ENCODE measurements at places on chromosomes 7 and 10.

GRCh38 chr7:128839751-128840177 lies 9.6 kb downstream of the FLNC start:
- no peak for DNase-seq

DNA sequence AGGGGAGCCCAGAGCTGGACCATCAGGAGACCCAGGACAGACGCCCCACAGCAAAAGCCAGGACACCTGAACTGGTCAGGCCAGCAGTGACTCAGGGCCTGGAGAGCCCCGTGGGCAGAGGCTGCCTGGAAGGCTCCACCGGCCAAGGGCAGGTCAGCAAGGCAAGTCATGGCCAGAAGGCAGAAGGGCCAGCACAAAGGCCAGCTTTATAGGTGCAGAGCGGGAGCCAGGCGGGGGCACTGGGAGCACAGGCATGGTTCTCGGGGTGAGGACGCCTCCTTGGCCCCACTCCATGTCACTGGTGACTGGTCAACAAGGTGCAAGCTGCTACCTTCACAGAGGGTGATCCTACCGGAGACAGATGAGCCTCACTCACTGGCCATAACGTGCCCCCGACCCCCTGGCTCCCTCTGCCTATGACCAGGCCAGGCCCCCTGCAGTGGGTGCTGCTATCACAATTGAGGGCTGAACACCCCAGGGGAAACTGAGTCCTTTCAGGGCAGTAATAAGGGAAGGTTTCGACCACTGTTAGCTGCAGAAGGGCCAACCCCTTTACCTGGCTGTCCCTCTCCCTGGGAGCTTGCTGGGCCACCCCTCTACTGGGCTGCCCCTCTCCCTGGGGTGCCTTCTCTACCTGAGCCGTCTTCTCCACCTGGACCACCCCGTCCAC lies 317.4 kb downstream of the PTPRN2 start:
- no peak for DNase-seq

GRCh38 chr10:113042868-113043267 lies 92.8 kb downstream of the TCF7L2 start:
- DNase-seq: no peak

GRCh38 chr7:148162808-148163207 lies 427.8 kb upstream of the C7orf33 start:
- no peak for DNase-seq

- DNase-seq: no peak
Observed at GRCh38 chr10:8137272-8137681, 82.8 kb downstream of the GATA3 start.

DNA sequence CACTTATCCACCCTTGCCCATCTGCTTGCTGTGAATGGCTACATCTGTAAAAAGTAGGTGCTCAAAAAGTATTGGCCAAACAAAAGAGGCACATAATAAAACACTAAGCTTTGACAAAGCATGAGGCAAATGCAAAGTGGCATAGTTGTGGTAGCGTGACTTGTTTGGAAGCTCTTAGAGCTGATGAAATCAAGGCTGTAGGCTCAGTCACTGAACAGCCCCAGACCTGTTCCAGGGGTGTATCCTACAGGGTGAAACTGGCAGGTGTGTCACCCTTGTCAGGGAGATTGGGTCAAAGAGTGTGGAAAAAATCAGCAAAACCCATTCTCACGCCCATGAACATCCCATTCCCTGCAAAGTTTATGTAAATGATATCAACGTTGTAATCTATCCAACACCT lies 427.4 kb downstream of the PLXNA4 start:
- DNase-seq: no peak

DNA sequence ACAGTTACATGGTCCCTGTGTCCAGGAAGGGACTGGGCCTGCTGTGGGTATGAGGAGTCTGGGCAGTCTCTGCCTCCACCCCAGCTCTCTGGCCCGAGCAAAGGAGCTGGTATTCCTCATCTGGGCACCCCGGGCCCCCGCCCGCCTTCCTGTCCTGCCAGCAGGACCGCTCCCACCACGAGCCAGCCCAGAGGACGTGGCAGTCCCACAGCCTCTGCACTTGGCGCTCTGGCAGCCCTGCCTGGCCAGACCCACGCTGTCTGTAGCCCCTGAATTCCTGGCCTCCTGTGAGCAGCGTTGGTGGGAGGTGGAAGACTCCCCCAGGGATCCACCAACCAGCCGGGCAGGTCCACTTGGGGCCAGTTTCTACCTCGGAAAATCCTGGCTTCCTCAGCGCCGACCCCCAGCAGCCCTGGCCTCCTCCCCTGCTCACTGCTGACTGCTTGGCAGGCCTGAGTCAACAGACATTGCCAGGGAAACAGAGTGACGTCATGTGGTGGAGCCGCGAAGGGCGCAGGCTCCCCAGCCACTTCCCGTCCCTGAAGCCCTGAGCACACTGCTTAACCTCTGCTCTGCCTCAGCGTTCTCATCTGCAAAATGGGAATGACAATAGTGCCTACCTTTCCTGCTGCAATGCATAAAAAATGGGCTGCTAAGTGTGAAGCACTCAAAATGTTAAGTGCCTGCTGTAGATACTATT lies 21.6 kb upstream of the LIMK1 start:
- DNase-seq: no peak

GRCh38 chr10:88066876-88067275 lies 203.5 kb downstream of the PTEN start:
- DNase-seq: no peak

GRCh38 chr10:29838539-29838938 lies 203.8 kb upstream of the SVIL start:
- DNase-seq: no peak

DNA sequence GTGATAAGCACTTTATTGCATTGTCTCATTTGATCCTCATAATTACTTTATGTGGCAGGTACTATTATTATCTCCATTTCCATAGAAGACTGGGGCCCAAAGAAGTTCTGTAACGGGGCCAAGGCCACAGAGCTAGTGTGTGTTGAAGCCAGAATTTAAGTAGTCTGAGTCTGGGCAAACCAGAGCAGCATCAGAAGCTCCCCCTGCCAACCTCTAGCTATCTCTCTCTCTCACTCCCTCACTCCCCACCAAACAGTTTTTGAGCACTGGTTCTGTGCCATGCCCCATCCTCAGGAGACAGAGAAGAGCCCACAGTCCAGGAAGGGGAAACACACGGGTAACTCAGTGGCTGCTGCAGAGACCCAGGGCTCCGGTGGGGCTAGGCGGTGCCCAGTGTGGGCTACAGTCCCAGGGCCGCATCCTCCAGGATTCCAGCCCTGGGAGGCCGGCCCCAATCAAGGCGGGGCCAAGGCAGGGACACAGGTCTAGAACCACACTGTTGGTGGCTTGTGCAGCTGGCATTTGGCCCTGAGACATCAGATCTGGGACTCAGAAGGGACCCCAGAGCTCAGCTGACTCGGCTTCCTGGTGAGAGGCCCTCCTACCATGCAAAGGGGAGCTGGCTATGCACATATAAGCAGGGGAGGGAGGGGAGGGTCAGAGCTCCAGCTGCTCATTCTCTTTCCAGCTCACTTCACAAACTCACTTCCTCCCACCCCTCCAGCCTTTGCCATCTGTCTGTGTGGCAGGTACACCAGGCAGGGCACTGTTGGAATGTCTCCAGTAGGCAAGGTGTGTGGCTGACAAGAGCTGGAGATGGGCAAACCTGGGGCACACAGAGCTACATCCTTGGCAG lies 34.4 kb downstream of the COL13A1 start:
- peak; percentile 35 for DNase-seq

DNA sequence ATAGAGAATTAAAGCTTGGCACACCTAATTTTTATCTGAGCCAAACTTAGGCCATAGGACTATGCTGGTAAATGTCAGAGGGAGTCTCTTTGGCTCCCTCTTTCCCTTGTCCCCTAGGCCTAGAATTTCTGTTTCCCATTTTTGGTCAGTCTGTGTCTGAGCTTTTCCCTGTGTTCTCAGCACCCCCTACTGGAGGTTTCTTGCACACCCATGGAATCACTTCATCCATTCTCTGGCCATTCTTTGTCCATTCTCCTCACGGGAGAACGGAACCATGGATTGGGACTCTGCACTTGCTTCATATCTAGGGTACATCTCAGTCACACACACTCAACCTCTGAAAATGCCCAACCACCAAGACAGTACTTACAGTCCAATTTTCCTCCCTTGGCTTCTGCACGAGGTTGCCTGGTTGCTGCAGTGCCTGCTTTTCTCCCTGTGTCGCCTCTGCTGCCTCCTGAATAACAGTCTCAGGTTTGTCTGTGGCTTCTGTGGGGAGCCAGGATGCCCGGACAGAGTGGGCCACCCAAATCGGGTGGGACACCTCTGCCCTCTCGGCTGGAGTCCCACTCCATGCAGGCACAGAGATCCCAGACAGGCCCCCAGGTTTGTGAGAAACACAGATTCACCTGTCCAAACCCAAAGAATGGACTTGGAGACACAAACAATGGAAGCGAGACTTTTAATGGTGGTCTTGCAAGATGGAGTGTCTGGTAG lies 35.1 kb upstream of the DNAH11 start:
- no peak for DNase-seq

- no peak for DNase-seq
Observed at GRCh38 chr7:51297986-51298385, 18.6 kb downstream of the COBL start.

DNA sequence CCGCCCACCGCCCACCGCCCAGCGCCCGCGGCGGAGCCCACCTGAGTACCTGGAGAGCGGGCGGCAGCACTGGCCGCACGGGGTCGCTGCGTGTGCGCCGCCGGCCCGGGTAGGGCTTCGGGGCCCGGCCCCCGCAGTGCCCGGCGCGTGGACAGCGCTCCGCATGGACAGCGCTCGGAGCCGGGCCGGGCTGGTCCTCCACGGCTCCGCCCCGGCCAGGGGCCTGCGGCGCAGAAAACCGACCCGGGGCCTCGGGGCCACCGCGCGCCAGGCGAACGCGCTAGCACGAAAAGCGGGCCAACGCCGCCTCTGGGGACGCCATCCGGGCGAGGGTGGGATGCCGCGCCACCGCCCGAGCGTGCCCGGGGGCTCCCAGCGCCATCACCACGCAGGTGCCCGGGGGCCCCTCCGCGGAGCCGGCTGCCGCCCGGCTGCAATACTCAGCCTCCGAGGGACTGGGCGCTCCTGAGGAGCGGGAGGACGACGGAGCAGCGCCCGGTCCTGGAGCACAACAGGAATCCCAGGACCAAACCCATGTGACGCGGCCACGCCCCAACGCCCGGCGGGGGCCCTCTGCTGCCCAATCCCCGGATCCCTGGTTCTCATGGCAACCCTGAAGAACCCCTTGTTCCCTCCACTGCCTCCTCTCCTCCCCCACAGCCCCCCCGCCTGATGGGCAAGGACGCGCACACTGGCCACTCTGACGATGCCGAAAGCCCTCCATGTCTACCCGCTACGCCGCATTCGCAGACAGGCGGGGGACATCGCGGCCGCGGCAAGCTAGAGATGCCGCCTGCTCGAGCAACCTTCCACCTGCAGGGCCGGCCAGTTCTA lies at the start of gene GRB10:
TSS of gene GRB10 (minus strand) at position 522 of the 834 bp plus-strand sequence. CDS start 50,574 bp downstream, outside the sequence.
- no peak for DNase-seq

DNA sequence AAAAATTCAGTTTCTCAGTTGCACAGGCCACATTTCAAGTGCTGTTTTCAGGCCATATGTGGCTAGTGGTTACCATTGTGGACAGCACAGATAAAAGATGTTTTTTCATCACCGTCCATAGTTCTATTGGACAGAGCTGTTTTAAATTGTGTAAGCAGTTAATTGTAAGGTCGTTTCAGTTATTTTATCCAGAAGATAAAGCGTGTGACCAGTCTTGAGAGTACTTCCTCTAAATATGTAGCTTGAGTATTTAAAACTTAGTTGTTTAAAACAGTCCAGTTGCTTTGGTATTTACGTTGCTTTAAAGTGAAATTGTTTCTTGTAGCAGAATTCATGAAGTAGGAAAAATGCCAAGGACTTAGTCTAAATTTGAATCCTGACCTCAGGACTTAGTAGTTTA lies 66.9 kb downstream of the ZNRF2 start:
- DNase-seq: no peak

DNA sequence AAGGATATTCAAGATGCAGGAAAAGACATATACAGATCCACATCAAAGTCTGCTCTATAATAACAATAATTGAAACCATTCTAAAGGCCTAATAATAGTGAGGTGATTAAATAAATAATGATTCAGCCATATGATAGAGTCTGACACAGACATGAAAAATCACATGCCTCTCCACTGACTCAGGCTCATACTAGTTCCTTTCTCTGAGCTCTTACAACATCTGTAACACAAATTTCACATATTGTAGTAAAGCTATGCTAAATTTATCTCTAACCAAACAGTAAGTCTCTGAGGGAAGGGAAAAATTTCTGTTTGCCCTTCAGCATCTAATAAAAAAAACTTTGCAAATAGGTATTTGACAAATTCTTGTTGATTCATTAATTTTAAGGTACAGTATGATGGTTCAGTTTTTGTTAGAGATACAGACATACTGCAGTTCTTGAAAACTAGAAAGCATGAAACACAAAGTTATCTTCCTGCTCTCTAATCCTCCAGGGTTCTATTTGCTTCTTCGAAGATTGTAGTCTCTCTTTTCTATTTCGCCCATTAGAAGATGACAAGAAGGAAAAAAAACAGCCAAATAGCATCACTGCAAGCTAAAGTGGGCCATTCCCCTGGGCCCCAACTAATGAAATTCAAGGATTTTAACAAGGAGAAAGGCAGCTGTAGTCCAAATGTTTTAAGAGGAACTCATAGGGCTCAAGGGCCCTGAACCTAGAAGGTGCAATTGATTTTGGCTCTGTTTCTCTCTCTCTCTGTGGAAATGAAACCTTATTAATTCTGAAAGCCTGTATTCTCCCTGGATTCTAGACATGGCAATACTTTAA lies 53.9 kb downstream of the CUBN start:
- no peak for DNase-seq

GRCh38 chr7:85474234-85474633 lies 287.4 kb upstream of the SEMA3D start:
- DNase-seq: no peak

GRCh38 chr7:31109751-31110150 lies 57.6 kb downstream of the ADCYAP1R1 start:
- DNase-seq: no peak

DNA sequence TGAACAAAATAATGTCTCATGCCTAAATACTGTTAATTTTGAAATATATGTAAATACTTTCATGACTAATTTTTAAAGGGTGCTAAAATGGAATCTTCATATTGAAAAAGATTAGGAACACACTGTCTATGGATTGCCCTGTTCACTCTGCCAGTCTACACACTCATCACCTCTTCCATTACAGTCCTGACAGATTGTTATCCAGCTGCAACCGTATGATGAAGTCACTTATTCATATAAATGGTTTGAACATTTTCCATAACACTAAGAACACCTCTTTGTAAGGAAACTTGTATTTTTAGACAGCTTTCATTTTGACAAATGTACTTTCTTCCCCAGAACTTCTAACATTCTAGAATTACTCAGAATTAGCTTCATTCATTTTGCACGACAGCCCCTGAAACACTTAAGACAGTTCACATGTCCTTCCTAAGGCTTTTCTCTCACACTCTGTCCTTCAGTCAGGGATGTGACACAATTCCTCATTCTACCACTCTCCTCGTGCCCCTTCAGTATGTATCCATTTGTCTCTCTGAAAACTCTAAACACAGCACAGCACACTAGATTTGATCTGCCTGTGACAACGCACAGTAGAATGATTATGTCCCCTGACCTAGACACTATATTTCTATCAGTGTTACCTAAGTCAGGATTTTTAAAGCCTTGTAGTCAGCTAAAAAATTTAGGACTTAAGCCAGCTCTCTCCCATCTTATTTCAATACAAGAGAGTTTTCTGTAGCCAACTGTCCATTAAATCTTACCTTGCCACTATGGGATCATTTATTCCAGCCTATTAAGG lies 71.9 kb downstream of the ORC5 start:
- no peak for DNase-seq

Measured in DMS 273 treated with DMSO at 0.1 percent for 48 hours (cell line).